ENCODE measurements at places on chromosomes 7 and 10. TPM values are rescaled to one million over a fixed set of nuclear protein-coding genes. Genes with fewer than 3 reads are reported as not detected.

COL17A1 gene
- total RNA-seq: not detected

PRKCQ gene
- 0.15 TPM for total RNA-seq

IGFBP1 gene
- not detected for total RNA-seq

SPDYE1 gene
- total RNA-seq: 0.10 TPM

ERV3-1 gene
- 30.7 TPM for total RNA-seq

ABCC2 gene
- total RNA-seq: 7.0 TPM

KCNMA1 gene
- 3.1 TPM for total RNA-seq

HBP1 gene
- 127 TPM for total RNA-seq

CNNM2 gene
- 20.2 TPM for total RNA-seq

PSD gene
- total RNA-seq: 1.6 TPM

ZNF117 gene
- total RNA-seq: 9.0 TPM

CYP3A7 gene
- not detected for total RNA-seq

NXPH1 gene
- not detected for total RNA-seq

TFR2 gene
- total RNA-seq: 8.3 TPM

AKR1C8 gene
- not detected for total RNA-seq
